ENCODE measurements at places on chromosomes 4 and X.

DNA sequence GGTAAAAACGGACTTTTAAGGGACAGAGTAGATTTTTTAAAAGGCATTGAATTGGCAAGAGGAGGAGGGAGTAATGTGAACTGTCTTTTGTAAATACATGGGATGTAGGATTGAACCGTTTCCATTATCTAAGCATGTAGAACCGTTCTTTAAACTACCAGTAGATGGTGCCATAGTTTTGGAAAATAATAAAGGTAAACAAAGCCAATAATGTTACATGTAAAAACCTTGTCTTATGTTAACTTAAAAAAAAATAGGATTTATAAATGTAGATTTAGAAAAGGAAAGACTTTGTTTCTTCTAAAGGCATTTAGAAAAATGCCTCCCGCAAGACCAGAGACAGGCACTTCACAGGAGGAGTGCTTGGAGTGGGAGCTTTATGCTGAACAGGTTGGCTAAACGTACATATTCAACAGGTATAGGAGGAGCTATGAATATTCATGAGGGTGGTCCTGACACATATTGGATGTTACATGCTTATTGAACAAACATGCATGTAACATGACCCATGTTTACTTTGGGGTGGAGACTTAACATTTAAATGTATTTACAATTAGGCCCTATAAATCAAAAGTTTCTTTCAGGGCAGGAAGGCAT, 45.5 kb upstream of the FAM241A start:
- peak; percentile 65 for DNase-seq

DNA sequence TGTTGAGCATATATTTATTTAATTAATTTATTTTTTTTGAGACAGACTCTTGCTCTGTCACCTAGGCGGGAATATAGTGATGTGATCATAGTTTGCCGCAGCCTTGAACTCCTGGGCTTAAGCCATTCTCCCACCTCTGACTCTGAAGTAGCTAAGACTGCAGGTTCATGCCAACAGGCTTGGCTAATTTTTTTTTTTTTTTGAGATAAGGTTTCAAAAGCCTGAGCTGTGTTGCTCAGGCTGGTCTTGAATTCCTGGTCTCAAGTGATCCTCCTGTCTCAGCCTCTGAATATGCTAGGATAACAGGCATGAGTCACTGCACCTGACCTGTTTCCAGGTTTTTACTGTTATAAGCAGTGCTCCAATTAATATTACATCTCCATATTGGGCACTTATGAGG, 4.8 kb downstream of the ADD1 start:
- DNase-seq, result no peak

- DNase-seq, result no peak
These were observed 2.2 kb downstream of the MID2 start for GRCh38 chrX:107827852-107828251.

DNA sequence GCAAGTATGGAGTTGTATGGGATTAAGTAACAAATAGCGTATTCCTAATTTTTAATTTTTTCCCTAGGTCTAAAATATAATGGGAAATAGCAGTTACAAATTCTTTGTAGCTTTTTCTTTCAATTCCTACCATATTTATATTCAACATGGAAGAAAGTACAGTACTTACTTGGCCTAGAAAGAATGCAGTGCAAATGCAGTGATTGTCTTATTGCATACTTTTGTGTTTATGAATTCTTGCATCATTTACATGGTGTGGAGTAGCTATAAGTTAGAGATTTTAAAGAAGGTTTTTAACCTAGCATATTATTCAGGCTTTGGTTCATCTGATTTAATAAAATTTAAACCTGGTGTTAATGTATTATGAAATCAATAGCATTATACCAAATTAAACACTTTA, 263.3 kb downstream of the BMPR1B start:
- no peak for DNase-seq

DNA sequence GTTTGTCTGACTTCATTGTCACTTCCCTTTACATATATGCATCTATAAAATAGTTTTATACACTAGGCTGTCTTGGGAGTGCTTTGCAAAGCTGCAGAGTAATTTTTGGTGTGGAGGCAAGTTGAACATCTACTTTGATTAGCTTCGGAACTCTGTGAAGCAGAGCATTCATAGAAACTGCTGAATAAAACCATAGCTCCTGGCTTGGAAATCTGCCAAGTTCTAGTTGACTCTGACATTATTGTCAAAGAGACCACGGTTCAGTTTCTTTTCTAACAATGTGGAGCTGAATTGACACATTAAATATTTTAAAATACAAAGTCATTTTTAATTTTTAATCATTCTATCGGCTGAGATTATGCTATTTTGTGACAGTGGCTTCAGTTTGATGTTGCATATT, 335.0 kb downstream of the BMPR1B start:
- DNase-seq, result peak; percentile 87

GRCh38 chr4:68905939-68906779, 45.4 kb downstream of the UGT2A3 start:
- no peak for DNase-seq

- DNase-seq, result no peak
These were observed 7.3 kb downstream of the NAP1L5 start for GRCh38 chr4:88690355-88690754.

DNA sequence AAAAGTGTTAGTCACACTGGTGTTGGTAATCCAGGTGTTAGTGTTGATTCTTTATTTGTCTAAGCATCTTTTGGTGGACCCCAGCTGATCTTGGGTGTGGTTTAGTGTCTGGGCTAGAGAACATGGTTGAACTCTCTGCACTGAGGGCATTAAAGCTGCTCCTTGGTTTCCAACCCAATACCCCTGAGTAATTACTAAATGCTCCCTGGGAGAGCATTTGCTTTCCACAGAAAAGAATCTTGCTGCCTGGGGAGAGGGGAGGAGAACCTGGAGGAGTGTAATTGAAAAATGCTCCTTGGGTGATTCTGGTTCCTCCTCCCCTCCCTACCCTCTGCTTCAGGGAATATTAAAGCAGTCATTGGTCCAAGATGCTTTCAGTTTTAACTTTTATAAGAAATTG, 3.1 kb downstream of the GUCY1B1 start:
- peak; percentile 0 for DNase-seq

- no peak for DNase-seq
These were observed 17.0 kb downstream of the GPAT3 start for GRCh38 chr4:83552924-83553323.

GRCh38 chrX:21929209-21929608, 11.3 kb upstream of the SMS start:
- DNase-seq, result no peak

DNA sequence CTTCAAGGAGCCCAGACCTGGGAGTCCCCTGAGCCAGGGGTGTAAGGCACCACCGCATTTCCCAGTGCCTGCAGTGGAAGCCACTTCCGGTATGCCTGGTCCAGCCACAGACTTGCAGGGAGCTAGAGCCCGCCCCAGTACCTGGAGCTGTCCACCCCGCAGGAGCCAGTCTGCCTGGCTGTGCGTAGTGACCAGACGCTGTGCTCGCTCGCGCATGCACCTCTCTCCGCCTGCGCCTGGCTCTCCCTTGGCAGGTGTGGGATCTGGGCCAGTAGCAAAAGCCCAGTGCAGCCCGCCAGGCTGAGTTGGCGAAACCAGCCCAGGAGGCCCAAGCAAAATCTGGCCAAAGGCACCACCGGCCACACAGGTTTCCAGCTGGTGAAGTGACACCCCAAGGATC, 973.7 kb upstream of the AGA start:
- no peak for DNase-seq

GRCh38 chr4:3329887-3330286, 37.1 kb downstream of the RGS12 start:
- no peak for DNase-seq

DNA sequence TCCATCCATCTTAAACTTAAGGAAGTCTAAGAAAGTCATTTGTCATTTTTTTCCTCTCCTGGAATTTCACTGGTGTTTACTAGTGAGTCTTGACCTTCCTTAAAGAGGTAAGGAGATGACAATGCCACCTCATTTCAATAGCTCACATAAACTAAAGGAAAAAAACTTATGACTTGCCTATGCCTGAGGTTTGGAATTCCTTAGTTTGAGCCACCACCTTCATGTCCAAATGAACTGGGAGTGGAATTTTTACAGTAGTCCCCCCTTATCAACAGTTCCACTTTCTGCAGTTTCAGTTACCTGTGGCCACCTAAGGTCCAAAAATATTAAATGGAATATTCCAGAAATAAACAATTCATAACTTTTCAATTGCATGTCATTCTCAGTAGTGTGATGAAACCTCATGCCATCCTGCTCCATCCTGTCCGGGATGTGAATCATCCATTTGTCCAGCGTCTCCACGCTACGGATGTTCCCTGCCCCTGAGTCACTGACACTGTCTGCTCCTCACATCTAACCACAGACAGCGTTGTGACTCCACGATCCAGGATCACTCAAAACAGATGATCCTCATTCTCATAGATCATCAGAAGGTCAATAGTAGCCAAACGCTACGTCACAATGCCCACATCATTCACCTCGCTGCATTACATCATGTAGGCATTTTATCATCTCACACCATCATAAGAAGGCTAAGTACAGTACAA, 177.4 kb downstream of the SH3KBP1 start:
- DNase-seq, result no peak

DNA sequence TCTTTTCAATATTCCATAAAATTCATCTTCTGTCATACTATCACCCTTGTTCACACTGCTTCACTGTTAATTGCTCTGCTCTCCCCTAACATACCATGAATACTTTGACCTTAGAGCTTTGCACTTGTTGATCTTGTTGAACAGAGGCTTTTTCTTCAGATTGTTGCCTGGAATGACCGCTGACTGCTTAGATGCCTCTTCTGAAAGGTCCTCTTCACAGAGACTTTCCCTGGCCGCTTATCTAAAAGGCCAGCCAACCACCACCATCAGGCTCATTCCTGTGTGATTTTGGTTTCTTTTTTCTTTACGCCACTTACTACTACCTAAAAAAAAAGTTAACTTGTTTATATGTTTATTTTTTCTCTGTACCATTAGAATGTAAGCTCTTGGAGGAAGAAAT, 667.7 kb downstream of the STPG2 start:
- no peak for DNase-seq

DNA sequence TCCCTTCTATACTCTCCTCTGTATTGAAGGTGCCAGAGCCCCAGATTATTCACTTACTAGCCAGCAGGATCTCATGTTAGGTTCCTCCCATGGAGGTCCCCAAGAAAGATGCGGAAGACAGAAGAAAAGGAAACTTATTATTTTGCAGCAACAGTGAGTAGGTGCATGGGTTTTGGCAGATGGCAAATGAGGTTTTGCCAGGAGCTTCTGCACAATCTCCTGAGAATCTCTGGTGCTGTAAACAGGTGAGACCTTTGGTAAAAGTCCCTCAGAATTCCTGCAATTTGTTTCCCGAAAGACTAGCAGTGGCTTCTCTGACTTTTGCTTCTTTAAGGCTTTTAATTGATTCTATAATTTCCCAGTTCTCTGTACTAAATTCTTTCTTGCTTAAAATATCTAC, 29.5 kb upstream of the SORBS2 start:
- DNase-seq, result no peak

- no peak for DNase-seq
These were observed 62.8 kb downstream of the UBA6 start for GRCh38 chr4:67638136-67638535.

GRCh38 chr4:93891244-93891643, 62.7 kb downstream of the ATOH1 start:
- no peak for DNase-seq

- no peak for DNase-seq
These were observed 62.2 kb downstream of the SH3RF1 start for GRCh38 chr4:169208516-169208915.

DNA sequence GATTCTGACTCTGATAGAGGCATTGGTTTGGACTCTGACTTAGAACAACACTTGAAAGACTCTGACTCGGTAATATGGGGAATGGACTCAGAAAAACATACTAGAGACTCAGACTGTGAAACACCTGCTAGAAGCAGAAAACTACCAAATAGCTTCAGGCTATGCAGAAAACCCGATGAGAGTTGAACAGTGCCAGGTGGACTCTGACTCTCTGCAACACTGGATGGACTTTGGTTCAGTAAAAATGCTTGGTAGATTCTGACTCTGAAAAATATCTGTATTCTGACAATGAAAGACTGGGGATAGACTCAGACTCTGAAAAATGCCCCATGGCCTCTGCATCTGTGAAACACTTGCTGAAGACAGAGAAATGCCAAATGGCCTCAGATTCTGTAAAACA, 215.1 kb upstream of the HDX start:
- DNase-seq, result no peak

- DNase-seq, result no peak
These were observed 126.9 kb downstream of the ADAMTS3 start for GRCh38 chr4:72442147-72442546.

DNA sequence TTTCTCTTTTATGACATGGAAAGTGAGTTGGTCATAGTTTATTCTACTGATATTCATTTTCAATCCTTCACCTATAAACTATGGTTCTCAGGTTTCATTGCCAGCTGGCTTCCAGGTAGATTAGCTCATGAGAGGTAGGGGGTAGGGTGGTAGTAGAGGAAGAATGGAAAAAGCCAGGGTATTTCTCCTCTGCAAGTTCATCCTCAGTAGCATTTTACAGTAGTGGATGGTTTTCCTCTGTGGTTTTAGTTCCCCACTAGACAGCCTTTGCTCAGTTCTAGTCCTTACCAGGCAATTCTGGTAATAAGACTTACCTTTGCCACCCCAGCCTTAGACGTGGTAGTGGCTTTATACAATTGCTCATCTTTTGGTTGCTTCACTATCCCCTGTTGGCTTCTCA, 8.9 kb upstream of the NAA11 start:
- DNase-seq, result peak; percentile 85

- DNase-seq, result no peak
These were observed 94.3 kb downstream of the AREG start for GRCh38 chr4:74539044-74539790.

DNA sequence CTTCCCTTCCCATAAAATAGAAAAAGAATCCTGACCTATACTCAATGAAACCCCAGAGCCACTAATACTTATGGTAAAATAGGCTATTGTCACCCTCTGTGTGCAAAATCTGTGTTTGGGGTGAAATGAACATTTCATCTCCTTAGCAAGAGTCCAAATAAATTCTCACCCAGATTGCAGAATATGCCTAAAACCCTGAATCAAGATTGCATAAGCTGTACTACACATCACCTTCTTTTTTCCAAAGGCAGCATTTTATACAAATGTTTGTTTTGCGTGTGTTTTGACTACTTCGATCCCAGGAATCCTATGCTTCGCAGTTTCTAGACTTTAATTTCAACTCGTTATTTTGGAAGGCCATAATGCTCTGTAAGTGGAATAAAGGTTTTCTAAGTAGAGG, 12.2 kb upstream of the HADH start:
- no peak for DNase-seq

DNA sequence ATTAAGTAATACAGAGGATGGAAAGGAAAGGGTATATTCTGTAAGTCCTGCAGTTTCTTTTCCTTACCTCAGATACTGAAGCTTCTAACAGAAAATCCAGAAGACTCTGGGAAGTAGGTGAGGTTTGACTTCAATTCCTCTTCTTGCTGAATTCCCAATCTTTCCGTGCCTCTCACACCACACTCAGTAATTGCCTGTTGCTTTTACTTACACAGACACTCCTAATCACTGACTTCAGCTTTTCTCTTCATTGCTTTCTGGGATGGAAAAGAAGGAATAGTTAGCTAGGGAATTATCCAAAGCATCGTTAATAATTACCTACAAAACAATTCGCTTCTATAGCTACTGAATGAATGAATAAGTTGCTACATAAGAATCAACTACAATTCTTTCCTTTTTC, 163.6 kb downstream of the FBXO8 start:
- peak; percentile 59 for DNase-seq
